ENCODE measurements at places on chromosomes 3 and 15.

GRCh38 chr15:77335298-77335697 lies 84.6 kb downstream of the PEAK1 start:
- no peak for DNase-seq

- no peak for DNase-seq
Observed at GRCh38 chr15:76935620-76936019, 4.1 kb downstream of the RCN2 start.

GRCh38 chr3:183032880-183033555 lies 52.7 kb upstream of the DCUN1D1 start:
- DNase-seq, result no peak

DNA sequence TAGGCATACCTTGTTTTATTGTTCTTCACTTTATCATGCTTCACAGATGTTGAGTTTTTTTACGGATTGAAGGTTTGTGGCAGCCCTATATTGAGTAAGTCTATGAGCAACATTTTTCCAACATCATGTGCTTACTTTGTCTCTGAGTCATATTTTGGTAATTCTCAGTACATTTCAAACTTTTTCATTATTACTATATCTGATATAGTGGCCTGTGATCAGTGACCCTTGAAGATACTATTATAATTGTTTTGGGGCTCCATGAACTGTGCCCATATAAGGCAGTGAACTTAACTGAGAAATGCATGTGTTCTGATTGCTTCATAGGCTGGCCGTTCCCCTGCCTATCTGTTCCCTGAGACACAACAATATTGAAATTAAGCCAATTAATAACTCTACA lies 42.8 kb upstream of the NSMCE3 start:
- DNase-seq, result no peak

DNA sequence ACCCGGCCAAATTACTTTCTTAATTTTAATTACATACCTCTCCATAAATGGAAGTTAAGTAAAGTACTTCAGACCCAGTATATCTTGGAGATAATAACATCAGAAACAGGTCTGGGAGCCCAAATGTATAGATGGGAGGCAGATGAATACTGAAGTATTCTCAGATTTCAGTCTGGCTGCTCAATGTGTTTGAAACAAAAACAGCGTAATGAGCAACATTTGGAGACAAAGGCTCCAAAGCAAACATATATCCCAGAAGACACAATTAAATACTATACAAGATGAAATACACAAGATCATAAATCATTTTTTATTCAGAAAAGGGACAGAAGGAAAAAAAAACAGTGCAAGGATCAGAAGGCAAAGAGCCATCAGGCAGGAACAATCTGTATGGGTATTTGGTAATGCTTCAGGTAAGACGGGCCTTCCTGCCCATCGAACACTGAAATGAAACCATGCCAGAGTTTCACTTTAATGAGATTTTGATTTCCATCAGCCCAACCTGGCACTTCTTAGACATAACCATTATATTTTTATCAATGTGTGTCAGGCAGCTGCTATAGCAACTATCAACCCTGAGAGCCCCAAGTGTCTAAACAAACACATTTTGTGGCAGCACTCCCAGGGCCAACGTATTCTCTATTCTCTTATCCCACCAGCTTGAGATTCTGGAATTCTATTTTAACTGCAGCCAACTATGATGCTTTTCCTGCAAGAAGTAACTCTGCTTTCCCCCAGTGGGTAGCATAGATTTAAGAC lies 210.8 kb downstream of the STT3B start:
- DNase-seq, result no peak

DNA sequence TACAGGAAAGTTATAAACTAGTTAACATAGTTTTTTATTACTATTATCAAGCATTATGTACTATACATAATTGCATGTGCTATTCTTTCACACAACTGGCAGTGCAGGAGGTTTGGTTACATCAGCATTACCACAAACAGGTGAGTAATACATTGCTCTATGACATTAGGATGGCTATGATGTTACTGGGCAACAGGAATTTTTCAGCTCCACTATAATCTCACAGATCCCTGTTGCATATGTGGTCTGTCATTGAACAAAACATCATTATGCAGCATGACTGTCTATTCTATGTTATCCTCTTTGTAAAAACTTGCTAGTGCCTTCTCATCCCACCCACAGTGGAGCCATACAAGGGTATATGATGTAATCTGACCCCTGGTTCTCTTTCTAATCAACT lies 36.5 kb upstream of the PDZRN3 start:
- DNase-seq, result no peak

- DNase-seq, result no peak
Observed at GRCh38 chr15:84919106-84919667, 34.7 kb downstream of the SLC28A1 start.

GRCh38 chr3:125310623-125311081 lies 64.5 kb downstream of the ZNF148 start:
- DNase-seq, result peak; percentile 29

DNA sequence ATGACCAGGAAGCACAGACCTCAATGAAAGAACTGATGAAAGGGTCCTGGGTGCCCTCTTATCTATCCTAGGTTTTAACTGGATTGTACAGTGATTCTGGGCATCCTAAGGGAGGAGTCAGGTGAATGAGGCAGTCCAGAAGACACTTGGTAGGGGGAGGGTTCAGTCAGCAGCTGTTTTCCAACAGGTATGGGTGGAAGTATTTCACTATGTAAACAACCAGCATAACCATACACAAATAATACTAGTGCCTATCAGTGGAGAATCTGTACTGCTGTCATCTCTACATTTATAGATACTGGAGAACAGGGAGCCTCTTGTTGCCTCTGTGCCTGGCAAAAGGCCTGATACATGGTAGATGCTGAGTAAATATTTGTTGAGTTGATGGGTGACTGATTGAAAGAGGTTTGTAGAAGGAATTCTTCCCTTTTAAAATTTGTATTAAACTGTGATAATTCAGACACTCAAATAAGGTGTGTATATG lies 328.5 kb downstream of the RBMS3 start:
- no peak for DNase-seq

DNA sequence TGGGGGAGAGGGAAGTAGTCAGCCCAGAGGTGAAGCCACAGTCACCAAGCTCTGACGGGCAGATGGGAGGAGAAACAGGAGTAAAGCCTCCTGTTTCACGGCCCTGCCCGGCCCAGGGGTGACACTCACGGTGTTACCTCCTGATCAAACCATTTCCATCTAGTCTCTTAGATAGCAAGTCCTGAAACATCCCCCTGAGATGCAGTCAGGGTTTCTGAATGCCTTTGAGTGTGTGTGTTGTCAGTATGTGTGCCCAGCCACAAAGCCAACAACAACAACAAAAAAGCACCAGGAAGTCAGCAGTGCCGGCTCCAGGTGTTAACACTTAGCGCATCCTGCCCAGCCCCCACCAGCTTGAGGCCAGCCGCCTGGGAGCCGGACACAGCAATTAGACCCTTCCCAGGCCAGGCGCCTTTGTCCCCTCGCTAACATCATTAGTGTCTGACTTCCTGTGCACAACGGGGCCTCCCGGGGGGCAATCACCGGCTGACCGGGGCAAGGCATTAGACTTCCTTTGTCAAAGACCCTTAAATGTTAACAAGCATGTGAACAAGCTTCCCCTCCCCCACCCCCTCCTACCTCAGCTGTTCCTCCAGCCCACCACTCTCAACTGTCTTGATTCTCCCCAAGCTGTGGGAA lies 34.5 kb downstream of the IL17RD start:
- DNase-seq, result no peak

DNA sequence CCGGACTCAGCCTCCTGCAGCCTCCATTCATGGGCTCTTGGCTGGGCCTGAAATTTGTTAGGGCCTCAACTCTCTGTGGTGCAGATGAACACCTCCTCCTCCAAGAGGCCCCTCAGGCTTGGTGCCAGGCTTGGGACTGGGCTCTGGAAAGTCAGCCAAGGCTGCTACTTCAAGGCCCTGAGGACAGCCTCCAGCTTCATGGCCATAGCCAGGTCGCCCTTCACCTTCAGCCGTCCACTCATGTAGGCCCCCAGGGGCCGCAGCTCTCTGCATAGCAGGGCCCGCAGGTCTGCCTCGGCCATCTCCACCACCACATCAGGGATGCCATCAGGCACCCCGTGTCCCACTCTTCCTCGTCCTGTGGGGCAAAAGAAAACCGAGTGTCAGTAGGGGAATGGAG lies 8.3 kb downstream of the STOML1 start:
- no peak for DNase-seq

DNA sequence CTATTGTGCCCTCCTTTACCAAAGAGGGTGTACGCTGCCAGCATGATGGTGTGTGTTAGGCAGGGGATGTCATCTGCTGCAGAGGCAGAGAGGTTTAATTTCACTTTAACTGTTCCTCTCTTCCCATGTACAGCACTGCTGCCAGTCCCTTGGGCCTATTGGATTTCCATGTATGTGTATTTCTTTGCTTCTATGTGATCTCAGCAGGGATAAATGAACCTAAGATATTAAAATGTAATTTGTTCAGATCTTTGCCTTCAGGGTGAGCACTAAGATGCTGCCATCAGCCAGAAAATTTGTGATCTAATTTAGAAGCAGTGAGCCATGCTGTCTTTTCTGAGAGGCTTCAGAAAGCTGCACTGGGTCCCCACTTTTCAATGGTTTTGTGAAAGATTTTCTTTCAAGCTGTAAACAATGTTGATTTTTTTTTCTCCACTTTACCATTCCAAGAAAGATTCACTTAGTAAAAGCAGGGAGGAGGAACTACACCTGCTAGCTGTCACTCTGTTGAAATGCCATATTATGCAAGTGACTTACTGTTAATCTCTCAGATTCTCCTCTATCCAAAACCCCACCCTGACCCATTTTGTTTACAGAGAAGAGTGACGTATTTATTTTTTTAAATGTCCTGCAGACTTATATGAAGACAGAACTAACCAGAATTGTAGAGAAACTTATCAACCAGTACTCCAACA lies 261.9 kb downstream of the TBL1XR1 start:
- DNase-seq, result no peak

DNA sequence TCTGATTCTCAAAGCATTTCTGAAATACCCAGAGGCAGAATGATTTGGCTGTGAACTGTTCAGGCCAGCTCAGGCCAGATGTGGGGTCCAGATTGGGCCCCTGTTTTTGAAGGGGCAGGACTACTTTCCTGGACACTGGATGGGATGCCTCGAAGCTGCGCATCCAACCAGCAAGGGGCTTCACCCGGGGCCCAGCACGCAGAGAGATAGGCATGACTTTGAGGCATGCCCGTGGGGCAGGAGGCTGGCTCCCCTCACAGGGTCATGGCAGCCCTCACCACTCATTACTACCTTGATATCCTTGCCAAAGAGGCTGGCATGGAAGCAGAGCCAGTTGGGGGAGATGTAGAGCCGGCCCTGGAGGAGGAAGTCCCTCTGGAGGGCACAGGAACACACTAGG lies 30.1 kb downstream of the GRAMD2A start:
- DNase-seq, result no peak

- DNase-seq, result no peak
Observed at GRCh38 chr15:74240002-74240568, 4.0 kb downstream of the CCDC33 start.

DNA sequence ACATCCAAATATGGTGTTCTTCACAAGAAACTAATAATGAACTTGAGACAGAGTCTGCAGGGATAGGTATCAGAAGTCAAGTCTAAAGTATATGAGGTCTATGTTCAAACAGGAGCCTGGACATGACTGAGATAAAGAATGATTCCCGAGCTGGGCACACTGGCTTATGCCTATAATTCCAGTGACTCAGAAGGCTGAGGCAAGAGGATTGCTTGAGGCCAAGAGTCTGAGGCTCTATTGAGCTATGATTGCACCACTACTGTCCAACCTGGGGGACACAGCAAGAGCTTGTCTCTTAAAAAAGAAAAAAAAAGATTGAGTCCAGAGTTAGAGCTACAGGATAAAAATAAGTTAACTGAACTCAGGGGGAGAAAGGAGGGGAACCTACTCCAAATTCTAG lies 246.5 kb downstream of the LRRN1 start:
- no peak for DNase-seq

DNA sequence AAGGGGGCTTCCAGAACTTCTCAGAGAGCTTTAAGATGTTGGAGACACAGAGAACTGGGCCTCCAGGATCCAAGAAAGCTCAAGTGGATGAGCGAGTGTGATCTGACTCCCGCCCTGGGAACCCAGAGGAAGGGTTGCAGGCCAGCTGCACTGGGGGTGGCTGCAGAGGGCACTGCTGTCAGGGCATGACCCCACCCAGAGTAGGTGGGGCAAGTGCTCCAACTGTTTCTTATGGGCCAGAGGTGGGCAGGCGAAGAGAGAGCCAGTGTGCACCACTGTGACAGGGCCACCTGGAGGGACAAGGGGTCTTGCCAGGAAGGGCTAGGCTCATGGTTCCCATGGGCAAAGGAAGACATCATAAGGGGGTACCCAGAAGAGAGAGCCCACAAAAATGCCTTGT lies 48.8 kb downstream of the EXOG start:
- DNase-seq, result no peak

GRCh38 chr3:64057231-64057630 lies 33.9 kb upstream of the PSMD6 start:
- no peak for DNase-seq

GRCh38 chr3:188834349-188834748 lies 337.4 kb upstream of the TPRG1 start:
- peak; percentile 9 for DNase-seq

GRCh38 chr3:53700441-53700840 lies 145.8 kb downstream of the CHDH start:
- DNase-seq, result no peak

GRCh38 chr3:180265551-180265950 lies 228.8 kb upstream of the PEX5L start:
- no peak for DNase-seq

GRCh38 chr3:185866555-185866954 lies 41.7 kb upstream of the IGF2BP2 start:
- no peak for DNase-seq

DNA sequence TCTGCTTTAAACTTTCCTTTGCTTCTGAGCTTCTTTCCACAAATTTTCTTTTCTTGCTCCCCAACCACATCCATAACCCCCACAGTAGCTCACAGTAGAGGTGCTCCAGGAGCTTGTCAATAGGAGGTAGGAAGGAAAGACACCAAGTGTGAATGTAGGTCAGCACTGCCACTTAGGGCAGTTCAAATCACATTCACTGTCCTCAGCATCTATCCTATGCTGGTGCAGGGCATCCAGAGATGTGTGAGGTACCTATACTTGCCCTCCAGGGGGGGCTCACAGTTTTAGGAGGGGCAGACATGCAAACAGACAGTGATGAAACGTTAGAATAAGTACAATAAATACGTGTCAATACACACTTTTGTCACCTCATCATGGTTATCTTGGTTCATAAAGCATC lies 1.5 kb upstream of the SPSB4 start:
- no peak for DNase-seq

GRCh38 chr3:111200027-111200426 lies 128.4 kb downstream of the NECTIN3 start:
- DNase-seq, result no peak

- DNase-seq, result no peak
Observed at GRCh38 chr3:35120026-35120425, 519.3 kb upstream of the ARPP21 start.

GRCh38 chr3:172104471-172105072 lies 65.2 kb downstream of the FNDC3B start:
- DNase-seq, result no peak

- no peak for DNase-seq
Observed at GRCh38 chr3:149894205-149894604, 76.5 kb downstream of the PFN2 start.

All from activated CD4-positive, alpha-beta T cell treated with anti-CD3 and anti-CD28 coated beads, Interleukin-2, amount 50 U/mL, for 4 hours (primary cell).